Myocyte (in vitro differentiated cells): ENCODE measurements at places on chromosomes 7 and 10. TPM values are rescaled to one million over a fixed set of nuclear protein-coding genes. Genes with fewer than 3 reads are reported as not detected.
A peak's percentile ranks its signal among the peaks of the same experiment; 100 is the strongest.

- DNase-seq = peak; percentile 1
Measured at GRCh38 chr10:33534416-33534815, 199.9 kb upstream of the NRP1 start.

GRCh38 chr7:130309986-130310385 is 17.0 kb downstream of the CPA4 start:
- DNase-seq = no peak

DNA sequence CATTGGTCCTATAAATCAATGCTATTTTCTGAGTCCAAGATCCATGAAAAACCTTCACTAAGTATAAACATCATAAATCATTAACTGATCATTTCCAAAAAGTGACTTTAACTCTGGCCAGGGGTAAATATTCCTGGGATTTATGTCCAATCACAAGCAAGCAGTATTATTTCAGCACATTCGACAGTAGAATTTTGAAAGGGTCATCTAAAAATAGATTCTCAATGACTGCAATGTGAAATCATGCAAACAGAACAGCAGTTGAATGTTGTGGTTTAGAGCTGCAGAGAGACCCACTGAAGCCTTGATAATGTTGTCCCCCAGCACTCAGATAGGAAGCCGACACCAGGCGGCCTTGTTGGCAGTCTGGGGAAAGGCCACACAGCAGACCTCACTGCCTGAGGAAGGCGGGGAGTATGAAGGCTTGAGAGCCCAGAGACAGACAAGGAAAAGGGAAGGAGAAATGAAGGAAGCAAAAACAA is 38.1 kb downstream of the FAM107B start:
- peak; percentile 87 for DNase-seq

DNA sequence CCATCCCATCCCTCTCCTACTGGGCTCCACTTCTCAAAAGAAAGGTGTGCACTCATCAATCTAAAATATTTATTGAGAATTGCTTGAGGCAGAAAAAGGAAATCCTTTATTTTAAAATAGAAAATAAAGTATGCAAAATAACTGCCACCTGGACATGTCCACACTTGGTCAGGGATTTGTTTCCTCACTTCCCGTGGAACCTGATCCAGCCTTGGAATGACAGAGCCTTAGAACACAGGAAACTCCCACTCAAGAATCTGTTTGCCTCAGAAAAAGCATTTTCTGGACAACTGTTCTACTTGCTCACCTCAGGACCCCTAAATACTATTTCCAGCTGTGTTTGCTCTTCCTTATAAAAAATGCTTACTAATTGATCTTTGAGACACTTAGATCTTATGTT is 29.0 kb downstream of the AKR1C8 start:
- no peak for DNase-seq

- peak; percentile 88 for DNase-seq
Measured at GRCh38 chr7:45921699-45922519, 837 bp upstream of the IGFBP3 start.

- DNase-seq = peak; percentile 82
Measured at GRCh38 chr7:41437257-41438196, 265.4 kb downstream of the INHBA start.

DNA sequence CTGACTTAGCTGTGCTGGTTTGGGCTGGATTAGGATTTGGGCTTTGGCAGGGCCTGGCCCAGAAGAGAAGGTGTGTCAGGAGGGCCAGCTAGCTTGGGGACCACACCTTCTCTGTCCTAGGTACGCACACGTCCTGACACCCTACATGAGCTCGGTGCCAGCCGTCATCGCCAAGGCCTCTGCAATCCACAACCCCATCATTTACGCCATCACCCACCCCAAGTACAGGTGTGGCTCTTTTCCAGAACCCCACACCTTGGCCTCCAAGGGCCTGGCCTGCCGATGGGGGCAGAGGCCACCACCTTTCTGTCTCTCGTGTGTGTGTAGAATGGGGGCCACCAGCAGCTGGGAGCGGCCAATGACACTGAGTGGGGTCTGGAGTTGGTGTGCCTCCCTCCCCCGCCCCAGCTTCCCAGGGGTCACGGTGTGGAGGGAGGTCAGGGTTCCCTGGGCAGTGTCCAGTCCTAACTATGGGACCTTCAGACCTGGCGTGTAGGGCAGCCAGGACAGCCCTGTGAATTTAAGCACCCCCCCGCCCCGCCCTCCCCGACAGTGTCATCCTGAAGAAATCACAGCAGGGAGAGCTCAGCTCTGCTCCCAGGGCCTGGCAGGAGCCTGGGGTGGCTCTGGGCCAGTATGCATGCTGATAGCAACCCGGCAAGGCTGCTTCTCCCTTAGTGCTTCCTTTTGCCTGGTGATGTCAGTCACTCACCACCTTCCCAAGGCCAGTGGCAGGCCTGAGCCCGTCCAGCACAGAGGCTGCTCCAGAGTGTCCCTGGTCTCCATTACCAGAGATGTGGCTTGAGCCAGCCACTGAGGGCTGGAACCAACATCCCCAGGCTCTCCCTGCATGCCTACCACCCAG is 6.9 kb upstream of the LDB3 start:
- DNase-seq = peak; percentile 68

DNA sequence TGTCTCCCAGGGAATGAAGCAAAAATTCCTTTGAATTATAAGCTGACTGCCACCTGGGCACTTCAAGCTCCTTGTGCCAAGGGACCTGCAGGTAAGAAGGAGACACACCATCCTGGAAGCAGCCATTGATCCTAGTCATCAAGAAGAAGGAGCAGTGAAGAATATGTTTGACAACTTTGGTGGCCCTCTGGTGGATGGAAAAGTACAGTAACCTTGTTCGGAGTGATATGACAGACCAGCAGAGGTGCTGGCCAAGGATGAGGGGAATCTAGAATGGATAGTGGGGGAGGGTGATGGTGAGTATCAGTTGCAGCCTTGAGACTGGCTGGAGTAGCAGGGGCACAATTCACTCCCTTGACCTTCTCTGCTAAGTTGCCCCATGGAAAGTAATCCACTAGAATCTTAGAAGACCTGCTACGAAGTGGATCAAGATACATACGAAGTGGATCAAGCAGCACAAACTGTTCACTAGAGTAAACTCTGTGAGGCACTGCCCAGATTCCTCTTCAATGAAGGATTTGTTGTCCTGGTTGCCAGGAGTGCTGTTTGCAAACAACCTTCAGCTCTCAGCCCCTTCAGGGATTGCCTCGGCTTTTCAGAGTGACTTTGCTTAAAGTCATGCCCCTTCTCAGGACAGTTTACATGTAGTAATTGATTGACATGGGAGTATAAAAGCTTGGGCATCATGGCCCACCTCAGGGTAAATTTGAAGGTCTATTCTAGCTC is 44.8 kb upstream of the ORC5 start:
- no peak for DNase-seq

DNA sequence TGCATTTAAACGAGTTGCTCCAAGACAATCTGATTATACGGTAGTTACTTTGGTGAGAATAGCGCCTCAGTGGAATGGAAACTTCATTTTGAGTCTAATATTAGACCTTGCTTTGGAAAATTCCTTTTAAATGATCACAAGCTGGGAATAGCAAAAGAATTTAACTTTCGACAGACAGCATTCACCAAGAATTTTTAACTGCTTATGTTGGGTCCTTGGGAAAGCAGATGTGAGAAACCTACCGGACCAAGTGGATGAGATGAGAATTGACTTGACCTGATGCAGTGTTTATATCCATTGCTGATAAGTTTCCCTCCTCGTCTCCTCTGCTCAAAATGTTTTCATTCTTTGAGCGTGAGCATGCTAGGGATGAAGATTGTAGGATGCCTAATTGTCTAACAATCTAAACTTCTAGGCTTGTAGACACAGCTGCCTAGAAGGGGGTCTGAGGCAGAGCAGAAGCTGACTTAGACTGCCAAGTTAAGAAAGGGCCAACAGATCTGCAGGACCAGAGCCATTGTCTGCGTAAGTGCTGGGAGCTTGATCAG is 126.9 kb downstream of the CNNM2 start:
- peak; percentile 31 for DNase-seq

GRCh38 chr7:110733221-110733620 is 357.7 kb upstream of the LRRN3 start:
- DNase-seq = no peak

DNA sequence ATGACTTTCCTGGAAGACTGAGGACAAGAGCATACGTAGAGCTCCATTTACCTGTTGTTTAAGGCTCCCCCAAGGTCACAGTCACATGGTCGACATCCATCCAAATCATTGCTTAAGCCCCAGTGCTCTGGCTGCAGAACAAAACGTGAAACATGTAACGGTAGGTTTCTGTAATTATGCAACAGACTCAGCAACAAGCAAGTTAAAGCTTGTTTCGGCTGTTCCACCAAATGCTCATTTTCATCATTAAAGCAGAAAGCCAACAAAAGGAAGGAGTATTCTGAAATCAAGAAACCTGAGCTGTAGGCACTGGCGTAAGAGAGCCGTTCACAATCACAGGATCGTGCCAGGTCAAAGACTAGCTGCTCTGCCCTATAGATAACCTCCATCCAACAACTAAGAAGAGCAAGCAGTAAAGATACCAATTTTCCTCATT is 30.0 kb downstream of the LAMB1 start:
- no peak for DNase-seq

- DNase-seq = no peak
Measured at GRCh38 chr7:50145801-50146338, 52.8 kb upstream of the ZPBP start.

GRCh38 chr10:132360766-132361447 is 28.9 kb downstream of the LRRC27 start:
- DNase-seq = no peak

DNA sequence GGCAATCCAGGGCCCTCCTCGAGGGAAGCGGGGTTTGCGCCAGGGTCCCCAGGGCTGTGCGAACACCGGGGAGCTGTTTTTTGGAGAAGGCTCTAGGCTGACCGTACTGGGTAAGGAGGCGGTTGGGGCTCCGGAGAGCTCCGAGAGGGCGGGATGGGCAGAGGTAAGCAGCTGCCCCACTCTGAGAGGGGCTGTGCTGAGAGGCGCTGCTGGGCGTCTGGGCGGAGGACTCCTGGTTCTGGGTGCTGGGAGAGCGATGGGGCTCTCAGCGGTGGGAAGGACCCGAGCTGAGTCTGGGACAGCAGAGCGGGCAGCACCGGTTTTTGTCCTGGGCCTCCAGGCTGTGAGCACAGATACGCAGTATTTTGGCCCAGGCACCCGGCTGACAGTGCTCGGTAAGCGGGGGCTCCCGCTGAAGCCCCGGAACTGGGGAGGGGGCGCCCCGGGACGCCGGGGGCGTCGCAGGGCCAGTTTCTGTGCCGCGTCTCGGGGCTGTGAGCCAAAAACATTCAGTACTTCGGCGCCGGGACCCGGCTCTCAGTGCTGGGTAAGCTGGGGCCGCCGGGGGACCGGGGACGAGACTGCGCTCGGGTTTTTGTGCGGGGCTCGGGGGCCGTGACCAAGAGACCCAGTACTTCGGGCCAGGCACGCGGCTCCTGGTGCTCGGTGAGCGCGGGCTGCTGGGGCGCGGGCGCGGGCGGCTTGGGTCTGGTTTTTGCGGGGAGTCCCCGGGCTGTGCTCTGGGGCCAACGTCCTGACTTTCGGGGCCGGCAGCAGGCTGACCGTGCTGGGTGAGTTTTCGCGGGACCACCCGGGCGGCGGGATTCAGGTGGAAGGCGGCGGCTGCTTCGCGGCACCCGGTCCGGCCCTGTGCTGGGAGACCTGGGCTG is 26.0 kb downstream of the PRSS2 start:
- DNase-seq = no peak

GRCh38 chr10:11824825-11825224 is 1.7 kb downstream of the PROSER2 start:
- DNase-seq = no peak

- DNase-seq = peak; percentile 87
Measured at GRCh38 chr7:41148521-41148951, 554.4 kb downstream of the INHBA start.

DNA sequence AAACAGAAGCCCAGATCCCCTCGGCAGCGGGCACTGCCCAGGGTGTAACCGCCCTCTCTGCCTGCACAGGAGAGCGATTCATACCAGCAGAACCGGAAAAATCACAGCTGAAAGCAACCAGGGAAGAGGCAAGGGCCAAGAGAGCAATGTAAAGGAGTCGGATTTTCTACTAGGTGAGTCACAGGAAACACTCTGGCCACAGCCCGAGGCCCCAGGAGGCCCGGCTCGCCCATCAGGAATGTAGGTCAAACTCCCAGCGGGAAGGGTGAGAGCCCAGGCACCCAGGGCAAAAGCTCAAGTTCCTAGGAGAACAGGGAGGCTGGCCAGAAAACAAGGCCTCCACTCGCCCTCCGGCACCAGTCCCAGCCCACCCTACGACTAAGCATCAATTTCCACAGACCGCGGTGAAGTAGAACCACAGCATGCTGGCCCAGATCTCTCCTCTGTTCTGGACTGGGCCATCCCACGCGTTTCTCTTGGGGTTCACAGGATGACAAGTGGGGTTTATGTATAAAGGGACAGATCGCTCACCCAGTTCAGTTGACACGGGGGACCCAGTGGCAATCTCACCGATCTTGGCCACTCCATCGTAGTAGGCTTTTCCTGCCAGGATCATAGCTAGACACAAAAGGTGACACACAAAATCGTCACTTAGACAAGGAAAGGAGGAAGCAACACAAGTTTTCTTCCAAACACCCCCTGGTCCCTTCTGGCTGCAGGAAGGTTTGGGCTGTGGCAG is 46.2 kb downstream of the BAIAP2L1 start:
- peak; percentile 80 for DNase-seq

DNA sequence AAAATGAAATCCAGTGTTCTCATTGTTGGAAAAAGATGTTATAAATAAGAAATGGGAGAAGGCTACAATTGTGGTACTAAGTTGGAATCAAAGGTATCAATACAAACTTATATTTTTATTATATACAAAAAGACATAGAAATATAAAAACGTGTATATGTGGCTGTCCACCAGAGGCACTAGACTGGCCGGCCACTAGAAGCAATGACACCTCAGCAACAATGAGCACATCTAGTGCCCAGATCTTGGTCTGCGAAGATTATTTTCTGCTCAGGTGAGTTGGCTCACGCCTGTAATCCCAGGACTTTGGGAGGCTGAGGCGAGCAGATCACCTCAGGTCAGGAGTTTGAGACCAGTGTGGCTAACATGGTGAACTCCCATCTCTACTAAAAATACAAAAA is 21.6 kb downstream of the IDE start:
- DNase-seq = no peak

- no peak for DNase-seq
Measured at GRCh38 chr7:66727058-66727457, 13.5 kb upstream of the RABGEF1 start.

DNA sequence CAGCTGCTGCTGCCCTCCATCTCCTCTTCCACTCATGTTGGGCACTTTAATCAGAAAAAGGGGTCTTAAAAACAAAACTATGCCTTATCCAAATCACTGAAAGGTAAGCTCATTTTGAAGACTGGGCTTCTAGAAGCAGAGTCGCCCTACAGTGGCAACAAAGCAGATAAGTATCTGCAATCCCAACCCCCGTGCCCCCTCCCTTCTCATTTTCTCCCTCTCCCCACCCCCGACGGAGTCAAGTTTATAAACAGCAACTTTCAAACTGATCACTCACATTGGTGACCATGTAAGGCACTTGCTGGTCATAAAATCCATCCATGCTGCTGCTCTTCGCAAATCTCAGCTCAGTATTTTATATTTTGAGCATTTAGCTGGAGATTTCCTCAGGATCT is 738 bp downstream of the ETV1 start:
- peak; percentile 61 for DNase-seq

- DNase-seq = no peak
Measured at GRCh38 chr7:70660154-70660818, 471.7 kb upstream of the GALNT17 start.

Gene GLI3
- 2.7 and 3.7 TPM in 2 replicates for total RNA-seq

Gene SP8
- not detected in 2 replicates for total RNA-seq

Gene NEUROG3
- total RNA-seq = 0.27 TPM in 1 of 2 replicates, not detected in the other

Gene SH2D4B
- not detected in 2 replicates for total RNA-seq

Gene KCNIP2
- total RNA-seq = 0.45 and 0.83 TPM in 2 replicates

Gene ODAD2
- total RNA-seq = 0.16 TPM in 1 of 2 replicates, not detected in the other

Gene SPDYE2
- not detected in 2 replicates for total RNA-seq

Gene SPAG6
- total RNA-seq = not detected in 2 replicates

Gene MEOX2
- 2.1 and 2.3 TPM in 2 replicates for total RNA-seq

Gene CCDC172
- total RNA-seq = not detected in 2 replicates
